ENCODE measurements at places on chromosomes 16 and 17.
A peak's percentile ranks its signal among the peaks of the same experiment; 100 is the strongest.

DNA sequence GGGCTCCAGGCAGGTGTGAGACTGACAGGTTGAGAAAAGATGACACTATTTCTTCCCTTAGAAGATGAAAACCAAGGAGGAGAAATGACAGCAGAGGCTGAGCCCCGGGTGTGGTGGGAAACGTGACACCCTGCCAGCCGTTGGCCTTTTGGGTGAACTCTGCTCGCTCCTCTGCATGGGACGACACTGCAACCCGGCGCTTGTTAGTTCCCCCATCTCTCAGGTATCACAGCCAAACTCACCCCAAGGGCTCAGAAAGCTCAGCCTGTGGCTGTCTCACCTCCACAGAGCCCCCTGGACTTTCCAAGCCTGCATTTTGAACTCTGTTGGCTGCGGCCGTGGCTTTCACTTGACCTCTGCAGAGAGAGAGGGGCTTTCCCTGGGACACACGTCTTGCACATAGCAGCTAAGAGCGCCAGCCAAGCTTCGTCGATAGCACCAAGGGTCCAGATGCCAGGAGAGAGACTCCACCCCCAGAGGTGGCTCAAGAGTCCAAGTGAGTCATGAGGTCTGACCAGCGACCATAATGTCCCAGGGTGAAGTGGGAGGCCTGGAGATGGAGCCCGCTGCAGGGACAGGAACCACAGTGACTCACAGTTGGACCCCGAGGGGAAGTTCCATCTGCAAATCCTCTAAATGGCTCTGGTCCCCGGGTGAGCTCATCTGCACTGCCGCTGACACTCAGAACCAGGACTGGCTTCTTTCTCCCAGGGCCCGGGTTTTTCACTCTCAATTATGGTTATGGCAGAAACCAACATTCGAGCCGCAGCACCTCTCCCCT lies 301.9 kb downstream of the SOX9 start:
- peak; percentile 84 for DNase-seq

GRCh38 chr16:10577305-10578202 lies 2.8 kb downstream of the EMP2 start:
- peak; percentile 85 for DNase-seq

DNA sequence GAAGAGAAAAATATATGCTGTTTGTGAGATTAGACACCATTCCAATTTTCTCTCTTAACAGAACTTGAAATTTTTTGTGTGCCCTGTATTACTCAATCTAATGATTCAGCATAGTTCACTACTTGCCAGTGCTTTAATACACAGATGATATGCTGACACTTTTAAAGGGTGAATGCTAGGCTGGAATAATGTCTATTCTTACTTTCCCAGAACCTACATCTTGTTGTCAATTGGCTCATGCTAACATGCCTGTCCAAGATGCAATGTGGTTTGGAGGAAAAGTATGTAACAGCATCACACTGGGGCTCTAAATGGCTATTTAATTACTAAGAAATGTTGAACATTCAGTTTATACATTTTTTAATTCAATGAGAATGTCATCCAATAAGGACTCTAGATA lies 7.6 kb upstream of the MAP2K6 start:
- DNase-seq, result peak; percentile 79

GRCh38 chr16:54911079-54911478 lies 19.6 kb upstream of the IRX5 start:
- DNase-seq, result no peak

Data from AG10803 (cell line).